ENCODE measurements at places on chromosomes 3 and 15. TPM values are rescaled to one million over a fixed set of nuclear protein-coding genes. Genes with fewer than 3 reads are reported as not detected.

SLC28A2 gene
- total RNA-seq: not detected

PRSS50 gene
- not detected for total RNA-seq

DNA sequence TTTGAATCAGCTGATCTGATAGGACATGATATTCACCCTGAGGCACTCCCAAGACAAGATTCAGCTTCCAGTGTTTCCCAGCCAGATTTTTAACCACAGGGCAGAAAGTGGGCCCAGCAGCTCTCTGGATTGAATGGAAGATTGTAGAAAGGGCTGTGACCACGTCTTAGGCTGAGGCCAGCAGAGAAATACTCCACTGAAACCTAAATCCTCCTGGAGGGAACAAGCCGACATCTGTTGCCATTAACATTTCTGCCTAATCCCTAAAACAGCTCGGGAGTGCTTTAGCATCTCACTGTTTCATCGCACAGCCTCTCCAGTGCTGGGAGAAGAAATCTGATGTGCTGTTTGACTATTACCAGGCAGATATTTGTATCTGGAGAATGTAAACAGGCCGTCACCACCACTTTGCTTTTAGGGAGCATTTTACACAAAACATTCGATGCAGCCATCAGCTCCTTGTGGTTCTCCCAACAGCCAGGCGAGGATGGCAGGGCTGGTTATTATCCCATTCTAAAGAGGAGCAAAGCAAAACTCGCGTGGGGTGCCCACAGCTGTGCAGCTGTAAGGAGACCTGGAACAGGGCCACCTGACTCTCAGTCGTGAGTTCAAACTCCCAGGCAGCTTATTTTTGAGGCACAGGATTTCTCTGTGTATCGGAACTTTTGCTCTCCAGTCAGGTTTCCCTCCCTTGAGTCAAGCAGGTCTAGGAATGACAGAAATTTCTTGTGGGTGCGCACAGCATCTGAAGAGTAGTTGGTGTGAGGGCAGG, 117.4 kb downstream of the LIPC start:
- peak; percentile 93 for DNase-seq
- H3K27ac ChIP-seq: peak overlapping the region; percentile 19
- no peaks in the 10 kb centered on the region for H3K36me3 ChIP-seq

- no peak overlapping the region for H3K4me3 ChIP-seq
- no peak overlapping the region for H3K27ac ChIP-seq
- DNase-seq: no peak
- no peaks in the 10 kb centered on the region for H3K4me1 ChIP-seq
- H3K27me3 ChIP-seq: no peaks in the 10 kb centered on the region
- H3K36me3 ChIP-seq: no peaks in the 10 kb centered on the region
These were observed 19.2 kb downstream of the CAND2 start for GRCh38 chr3:12815719-12816118.

- H3K36me3 ChIP-seq: no peaks in the 10 kb centered on the region
- no peak overlapping the region for H3K4me3 ChIP-seq
- peaks cover 48% of the 10 kb centered on the region for H3K4me1 ChIP-seq
These were observed 60.7 kb downstream of the FSIP1 start for GRCh38 chr15:39721893-39722292.

DNA sequence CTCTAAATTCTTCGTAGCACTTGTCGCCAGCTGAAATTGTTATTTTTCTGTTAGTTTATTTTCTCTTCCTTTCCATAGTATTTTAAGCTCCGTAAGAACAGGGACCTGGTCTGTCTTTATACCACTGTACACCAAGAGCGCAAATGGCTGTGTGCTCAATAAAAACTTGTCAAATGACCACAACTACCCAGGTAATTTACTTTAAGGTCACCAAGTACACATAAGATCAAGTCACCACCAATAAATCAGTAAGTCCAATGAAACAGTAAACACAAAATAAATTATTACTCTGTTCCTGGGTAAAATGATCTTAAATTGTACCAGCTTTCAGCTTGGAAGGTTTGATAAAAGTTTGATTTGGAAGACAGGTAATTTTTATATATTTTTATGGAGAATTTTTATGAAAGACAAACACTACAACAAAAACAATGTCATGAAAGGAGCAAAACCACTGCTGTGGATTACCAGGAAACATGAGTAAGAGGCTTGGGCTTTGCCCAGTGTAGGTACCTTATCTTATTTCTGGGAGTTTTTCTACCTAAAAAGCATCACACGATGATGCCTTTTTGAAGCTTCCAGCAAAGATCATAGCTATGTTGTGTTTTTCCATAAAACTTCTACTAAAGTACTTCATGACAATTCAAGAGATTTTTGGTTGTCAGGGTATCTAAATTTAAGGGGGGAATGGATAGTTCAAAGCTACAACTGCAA, 406.8 kb downstream of the SHQ1 start:
- peaks cover 10% of the 10 kb centered on the region for H3K4me1 ChIP-seq
- no peaks in the 10 kb centered on the region for H3K36me3 ChIP-seq
- no peaks in the 10 kb centered on the region for H3K27me3 ChIP-seq
- no peak overlapping the region for H3K27ac ChIP-seq

ZNF35 gene
- 17.0 TPM for total RNA-seq

Measured in SJCRH30 (cell line).